A549 treated with Mapracorat at 1 μM for 4 hours (cell line): ENCODE measurements at places on chromosomes 7 and 10. TPM values are rescaled to one million over a fixed set of nuclear protein-coding genes. Genes with fewer than 3 reads are reported as not detected.

Gene RGR
- total RNA-seq, result not detected in 5 replicates

Gene ASAH2
- total RNA-seq, result 1.2 to 4.0 TPM (median 2.9 TPM) in 5 replicates

Gene PURB
- 10.8 to 13.8 TPM (median 12.9 TPM) in 5 replicates for total RNA-seq

Gene MYL7
- total RNA-seq, result not detected in 5 replicates

Gene PNLIPRP1
- total RNA-seq, result not detected in 5 replicates

Gene GIMAP5
- 0.08 TPM in 1 of 5 replicates, not detected in the others for total RNA-seq

Gene POLR2J
- 102 to 127 TPM (median 105 TPM) in 5 replicates for total RNA-seq

Gene SPDYE1
- not detected in 5 replicates for total RNA-seq

Gene EPHB4
- total RNA-seq, result 33.1 to 44.5 TPM (median 43.5 TPM) in 5 replicates

Gene BPGM
- total RNA-seq, result 15.2 to 22.0 TPM (median 16.2 TPM) in 5 replicates

Gene FAM237B
- total RNA-seq, result 0.04 to 0.06 TPM in 2 of 5 replicates, not detected in the others

Gene PSMC2
- total RNA-seq, result 151 to 196 TPM (median 154 TPM) in 5 replicates

Gene EBF3
- 0.07 to 0.19 TPM (median 0.12 TPM) in 5 replicates for total RNA-seq

Gene TPK1
- total RNA-seq, result 1.9 to 4.1 TPM (median 2.8 TPM) in 5 replicates
